ENCODE measurements at places on chromosomes 1 and 21.

- DNase-seq, result no peak
Observed at GRCh38 chr1:60436186-60436585, 362.6 kb upstream of the C1orf87 start.

- no peak for DNase-seq
Observed at GRCh38 chr21:46624050-46624449, 11.4 kb upstream of the PRMT2 start.

DNA sequence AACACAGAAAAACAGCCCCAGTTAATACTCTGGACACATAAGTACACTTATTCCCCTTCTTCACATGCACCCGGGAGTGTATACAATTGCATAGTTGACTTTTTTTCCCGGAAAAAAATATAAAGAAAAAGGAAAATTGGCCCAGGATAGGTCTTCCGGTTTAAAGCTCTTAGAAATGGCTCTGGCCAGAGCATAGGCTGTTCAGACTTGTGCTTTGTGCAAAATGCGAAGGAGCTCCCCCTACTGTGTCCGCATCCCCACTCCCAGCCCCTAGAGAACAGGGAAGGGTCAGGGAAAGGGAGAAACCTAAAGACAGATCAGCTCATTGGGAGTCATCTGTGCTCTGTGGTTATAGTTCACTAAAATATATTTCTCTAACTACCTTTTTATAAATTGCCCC, 5.5 kb upstream of the MTMR11 start:
- DNase-seq, result no peak

GRCh38 chr1:184545601-184546000, 158.8 kb downstream of the C1orf21 start:
- DNase-seq, result no peak

DNA sequence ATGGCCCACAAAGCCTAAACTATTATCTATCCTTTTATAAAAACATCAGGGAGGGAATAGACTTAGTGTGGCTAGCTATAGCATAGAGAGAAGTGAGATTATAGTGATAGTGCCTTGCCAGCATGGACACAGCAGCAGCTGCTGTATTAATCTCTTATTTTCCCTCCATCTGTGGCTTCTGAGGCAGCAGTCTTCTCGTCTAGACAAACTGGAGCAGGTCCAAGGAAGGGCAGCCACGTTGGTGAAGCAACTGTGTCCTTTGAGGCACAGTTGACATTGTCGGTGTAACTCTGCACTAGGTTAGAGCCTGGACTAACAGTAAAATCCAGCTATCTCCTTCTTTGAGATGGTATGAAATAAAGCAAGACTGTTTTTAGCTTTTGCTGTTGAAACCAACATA, 131.3 kb downstream of the CACHD1 start:
- no peak for DNase-seq

GRCh38 chr1:12513181-12513580, 104.8 kb downstream of the DHRS3 start:
- DNase-seq, result no peak

DNA sequence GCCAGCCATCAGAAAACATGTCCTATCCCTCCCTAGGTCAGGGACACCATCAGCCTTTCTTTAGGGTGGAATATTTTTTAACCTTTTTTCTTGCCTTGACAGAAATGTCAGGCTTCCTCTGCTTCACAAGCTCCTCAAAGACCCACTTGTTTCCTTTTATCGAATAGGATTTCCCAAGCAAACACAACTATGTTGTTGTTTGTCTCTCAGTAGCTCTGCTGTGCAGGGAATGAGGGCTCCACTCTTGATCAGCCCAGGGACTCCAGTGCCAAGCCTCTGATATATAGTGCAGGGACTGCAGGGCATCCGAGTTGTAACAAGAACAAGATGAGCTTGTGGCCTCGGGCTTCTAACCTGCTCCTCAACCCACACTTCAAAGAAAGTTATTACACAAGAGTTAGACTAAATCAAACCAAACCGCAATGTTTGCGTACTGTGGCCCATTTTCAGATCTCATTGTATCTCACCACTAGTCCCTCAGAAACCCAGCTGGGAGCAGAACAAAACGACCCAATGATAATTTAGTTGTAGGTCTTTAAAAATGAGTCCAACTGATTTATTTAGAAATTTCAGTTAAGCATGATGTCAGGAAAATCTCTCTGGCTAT, 108.1 kb downstream of the ATG4C start:
- DNase-seq, result no peak

DNA sequence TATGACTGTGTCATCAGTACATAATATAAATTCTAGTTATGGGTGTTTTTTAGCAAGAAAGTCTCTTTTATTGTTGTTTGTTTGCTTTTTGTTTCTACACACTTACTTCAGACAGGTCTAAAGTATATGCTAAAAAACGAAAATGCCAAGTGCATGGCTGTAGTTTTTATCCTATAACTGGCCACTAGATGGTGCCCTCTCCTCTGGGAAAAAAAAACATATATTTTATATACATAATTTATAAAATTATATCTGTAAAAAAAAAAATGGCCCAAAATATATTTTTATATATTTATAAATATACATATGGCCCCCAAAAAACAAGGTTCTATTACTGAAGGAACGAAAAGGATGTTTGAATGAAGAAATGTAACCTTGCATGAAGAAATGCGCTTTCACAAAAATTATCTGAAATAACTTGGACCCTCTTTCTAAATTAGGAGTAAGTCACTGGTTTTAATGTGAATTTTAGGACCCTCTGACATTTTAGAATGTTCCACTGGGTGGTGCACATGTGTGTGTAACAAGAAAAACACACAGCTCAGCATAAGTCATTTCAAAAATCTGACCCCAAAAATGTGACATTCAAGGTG, 93.5 kb downstream of the TTLL7 start:
- peak; percentile 18 for DNase-seq

GRCh38 chr1:15740924-15741850, 1.1 kb upstream of the TMEM82 start:
- DNase-seq, result peak; percentile 93

DNA sequence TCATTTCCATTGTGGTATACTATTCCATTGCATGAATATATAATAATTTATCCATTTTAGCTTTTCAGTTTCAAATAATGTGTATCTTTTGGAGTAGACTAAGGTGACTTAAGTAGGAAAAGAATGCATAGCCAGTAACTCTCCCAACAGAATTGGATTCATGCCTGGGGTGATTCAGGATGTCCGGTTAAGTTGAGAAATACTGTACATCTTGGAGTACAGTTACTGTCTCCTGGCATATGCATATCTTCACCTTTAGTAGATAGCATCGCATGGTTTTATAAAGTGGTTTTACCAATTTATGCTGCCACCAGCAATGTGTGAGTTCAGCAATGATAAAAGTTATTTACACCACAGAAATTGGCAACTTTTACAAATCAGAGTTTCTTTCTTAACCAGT, 18.6 kb upstream of the SLC6A9 start:
- DNase-seq, result no peak

DNA sequence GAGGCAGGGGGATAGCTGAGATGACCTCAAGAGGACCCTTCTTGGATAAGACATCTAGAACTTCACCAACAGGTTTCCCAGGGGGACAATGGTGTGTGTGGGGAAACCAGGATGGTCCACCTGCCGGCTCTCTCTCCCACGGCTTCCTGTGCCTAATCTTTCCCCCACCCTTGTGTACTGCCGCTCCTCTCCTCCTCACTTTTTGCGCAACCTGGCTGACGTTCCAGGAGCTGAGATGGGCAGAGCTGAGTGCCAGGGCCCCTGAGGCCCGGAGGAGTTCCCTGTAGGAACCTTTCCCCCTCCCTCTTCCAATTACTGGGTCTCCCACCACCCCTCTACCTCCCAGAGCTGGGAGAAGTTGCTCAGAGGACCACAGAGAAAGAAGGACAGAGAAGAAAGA, 6.9 kb downstream of the SLC26A9 start:
- DNase-seq, result no peak

- peak; percentile 59 for DNase-seq
Observed at GRCh38 chr1:192445839-192446489, 129.2 kb downstream of the RGS21 start.

DNA sequence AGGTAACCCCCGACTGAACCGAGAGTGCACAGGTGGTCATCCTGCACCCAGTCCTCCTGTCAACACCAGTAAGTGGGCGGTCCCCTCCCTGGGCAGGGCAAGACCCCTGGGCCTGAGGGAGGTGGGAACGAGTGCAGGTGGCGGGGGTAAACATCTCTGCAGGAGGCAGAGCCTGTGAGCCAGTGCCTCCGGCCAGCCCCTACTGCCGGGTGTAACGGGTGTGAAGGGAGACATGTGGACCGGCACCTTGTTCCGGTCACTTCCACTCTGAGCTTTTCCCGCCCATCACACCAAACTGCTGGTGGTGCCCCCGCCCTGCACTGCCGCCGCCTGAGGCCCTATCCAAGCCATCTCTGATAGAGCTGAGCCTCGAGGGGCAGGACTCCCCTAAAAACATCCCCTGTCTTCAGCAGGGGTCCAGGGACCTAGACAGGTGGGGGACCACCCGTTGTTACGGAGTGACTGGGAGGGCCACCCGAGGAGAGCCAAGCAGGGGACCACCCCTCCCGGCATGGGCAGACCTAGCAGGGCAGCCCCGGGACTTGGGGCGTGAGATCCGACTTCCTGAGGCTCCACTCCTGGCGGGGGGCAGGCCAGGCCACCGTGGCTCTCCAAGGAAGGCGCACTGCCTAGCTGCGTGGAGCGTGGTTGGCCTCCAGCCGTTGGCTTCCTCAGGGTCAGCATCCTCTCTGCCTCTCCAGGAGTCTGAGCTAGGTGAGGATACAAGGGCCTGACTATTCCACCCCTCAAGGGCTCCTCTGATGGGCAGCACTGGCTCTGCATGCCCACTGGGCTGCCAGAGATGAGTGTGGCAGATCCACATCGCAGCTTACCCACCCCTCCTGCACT, 43.8 kb upstream of the LBR start:
- DNase-seq, result peak; percentile 16

DNA sequence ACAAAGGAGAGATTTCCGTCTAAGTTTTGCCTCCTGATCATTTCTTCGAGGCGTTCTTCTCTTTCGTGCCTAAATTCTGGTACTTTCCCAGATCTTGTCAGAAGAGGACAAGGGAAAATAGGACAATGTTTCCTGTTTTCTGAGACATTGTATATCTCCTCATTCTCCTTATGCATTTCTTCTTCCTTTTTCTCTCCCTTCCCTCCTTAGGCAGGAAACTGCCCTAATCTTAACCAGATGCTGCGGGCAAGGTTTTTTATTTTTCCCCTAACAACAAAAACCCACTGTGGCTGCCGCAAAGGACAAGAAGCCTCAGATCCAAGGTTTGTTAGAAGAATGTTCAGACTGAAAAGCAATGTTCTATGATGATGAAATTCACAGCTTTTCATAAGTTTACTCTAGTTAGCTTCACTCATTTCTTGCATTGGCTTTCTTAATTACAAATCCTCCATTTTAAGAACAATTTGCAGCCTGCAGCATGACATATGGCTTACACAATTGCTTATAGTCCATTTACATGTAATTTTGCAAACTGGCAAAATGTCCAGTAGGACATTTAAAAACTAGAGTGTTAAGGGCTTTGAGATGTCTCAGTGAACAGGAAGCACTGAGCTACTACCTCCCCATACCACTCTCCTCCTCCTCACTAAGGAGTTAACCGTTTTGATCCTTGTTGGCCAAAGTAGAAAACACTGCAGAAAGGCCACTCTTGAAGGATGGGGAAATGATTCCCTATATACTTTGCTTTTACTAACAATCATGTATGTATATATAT, 624 bp downstream of the CTSK start:
- DNase-seq, result no peak

DNA sequence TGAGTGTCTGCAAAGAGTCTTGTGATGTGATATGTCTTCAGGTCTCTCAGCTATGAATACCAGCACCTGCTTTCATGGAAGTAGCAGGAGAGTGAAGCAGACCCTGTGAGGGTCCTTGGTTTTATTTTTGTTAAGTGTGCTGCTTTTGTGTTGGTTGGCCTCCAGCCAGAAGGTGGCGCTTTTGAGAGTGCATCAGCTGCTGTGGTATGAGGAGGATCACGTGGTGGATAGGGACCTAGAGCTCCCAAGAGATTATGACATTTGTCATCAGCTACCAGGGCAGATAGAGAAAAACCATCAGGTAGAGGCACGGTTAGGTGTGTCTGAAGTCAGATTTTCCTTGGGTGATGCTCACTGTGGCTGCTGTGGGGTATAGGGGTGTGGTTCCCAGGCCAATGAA, 1232.1 kb downstream of the MRPL39 start:
- DNase-seq, result no peak

DNA sequence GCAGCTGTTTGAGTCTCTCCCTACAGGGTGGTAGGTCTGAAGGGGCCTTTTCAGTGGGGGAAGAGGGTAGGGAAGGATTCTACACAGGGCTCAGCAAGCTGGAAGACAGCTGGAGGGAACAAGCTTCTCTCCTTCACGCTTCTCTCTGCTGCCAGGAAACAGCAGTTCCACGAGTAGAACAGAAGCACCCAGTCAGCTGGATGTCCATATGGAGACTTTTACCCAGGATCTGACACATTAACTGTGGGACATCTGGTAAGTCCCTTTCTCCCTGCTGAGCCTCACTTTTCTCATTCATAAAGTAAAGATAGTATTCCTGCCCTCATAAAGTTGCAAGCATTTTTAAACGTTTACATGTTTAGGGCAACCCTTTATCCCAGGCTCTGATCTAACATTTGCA, 280.3 kb downstream of the OMA1 start:
- DNase-seq, result no peak

- no peak for DNase-seq
Observed at GRCh38 chr1:26994787-26995517, 1.5 kb downstream of the TRNP1 start.

- no peak for DNase-seq
Observed at GRCh38 chr1:24726741-24727140, 18.5 kb upstream of the CLIC4 start.
